ENCODE measurements at places on chromosomes 5 and 9.

DNA sequence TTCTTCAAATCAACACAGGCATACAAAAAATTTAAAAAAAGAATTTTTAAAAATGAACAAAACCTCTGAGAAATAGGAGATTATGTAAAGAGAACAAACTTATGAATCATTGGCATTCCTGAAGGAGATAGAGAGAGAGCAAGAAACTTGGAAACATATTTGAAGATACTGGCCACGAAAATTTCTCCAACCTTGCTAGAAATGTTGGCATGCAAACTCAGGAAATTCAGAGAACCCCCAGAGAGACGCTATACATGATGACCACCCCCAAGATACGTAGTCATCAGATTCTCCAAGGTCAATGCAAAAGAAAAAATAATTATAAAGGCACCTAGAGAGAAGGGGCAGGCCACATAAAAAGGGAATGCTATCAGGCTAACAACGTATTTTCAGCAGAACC, 472.5 kb downstream of the MTRR start:
- DNase-seq = no peak

- peak; percentile 42 for DNase-seq
Measured at GRCh38 chr5:157540707-157541446, 34.7 kb downstream of the ADAM19 start.

DNA sequence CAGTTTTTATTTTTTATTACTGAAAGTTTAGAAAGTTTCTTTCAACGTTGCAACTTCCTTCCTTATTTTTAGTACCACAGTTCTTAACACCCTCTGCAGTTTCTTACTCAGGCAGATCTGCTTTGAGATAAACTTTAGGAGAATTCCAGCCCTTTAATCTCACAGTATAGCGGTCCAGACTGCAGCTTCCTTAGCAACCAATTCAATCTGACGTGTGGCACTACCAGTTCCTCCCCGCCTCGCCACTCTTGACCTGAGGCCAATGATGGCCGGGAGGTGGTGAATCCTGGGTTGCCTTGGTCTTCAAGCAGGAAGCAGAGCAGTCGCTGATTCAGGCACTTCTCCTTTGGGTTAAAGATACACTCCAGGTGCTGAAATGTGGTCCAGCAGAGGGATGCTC, 334.3 kb upstream of the TRPC7 start:
- no peak for DNase-seq

GRCh38 chr9:133932633-133933032, 59.5 kb downstream of the VAV2 start:
- no peak for DNase-seq

DNA sequence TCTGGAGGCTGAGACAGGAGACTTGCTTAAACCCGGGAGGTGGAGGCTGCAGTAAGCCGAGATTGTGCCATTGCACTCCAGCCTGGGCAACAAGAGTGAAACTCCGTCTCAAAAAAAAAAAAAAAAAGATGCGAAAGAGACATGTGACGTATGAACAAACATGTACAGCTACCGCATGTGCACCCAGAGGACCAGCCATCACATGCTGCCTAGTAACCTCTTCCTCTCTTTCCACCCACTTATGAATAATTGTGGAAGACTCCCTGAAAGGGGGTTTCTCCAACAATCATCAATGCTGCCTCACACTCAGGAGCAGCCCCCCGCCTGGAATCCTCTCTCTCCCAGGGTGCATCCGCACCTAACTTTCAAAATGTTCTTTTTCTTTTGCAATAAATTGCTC, 2.2 kb downstream of the SARDH start:
- DNase-seq = peak; percentile 61

GRCh38 chr5:84257061-84257460, 127.6 kb downstream of the EDIL3 start:
- DNase-seq = no peak

DNA sequence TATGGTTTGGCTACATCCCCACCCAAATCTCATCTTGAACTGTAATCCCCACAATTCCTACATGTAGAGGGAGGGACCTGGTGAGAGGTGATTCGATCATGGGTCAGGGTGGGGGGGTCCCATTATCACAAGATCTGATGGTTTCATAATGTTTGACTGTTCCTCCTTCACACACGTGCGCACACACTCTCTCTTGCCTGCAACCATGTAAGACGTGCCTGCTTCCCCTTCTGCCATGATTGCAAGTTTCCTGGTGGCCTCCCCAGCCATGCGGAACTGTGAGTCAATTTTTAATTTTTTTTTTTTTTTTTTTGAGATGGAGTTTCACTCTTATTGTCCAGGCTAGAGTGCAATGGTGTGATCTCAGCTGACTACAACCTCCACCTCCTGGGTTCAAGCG, 27.0 kb downstream of the FAM169A start:
- peak; percentile 36 for DNase-seq

DNA sequence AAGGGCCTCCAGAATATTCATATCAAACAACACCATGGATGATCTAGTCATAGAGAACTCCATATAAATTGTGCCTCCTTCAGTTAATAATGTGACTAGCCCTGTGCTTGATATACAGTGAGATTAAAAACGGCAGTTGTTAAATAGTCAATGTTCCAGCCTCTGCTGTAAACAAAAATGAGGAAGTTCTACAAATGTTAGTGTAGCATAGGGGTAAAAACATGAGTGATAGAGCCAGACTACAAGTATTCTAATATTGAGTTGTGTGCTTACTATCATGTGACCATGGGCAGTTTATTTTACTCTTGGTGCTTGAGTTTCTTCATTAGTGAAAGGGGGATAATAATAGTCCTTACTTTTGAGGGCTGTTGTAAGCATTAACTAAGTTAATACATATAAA, 43.3 kb upstream of the SLCO6A1 start:
- DNase-seq = no peak

DNA sequence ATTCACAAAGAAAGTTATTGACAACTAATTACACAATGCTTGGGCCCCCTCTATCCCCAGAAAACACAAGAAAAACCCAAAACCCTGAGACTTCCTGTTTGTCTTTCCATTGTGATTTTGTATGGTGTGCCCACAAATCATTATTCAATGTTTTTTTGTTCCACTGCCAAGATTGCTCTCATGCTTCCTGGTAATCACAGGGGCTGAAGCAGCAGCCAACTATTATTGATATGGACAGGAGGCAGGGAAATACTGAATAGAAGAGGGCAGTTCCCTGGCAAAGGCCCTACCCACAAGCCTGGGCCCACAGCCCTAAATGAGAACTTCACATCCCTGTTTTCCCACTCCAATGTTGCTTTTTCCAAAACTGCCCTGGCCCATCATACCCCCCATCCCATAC, 21.5 kb upstream of the RFK start:
- no peak for DNase-seq

- DNase-seq = no peak
Measured at GRCh38 chr5:176192094-176192721, 46.0 kb upstream of the SIMC1 start.

DNA sequence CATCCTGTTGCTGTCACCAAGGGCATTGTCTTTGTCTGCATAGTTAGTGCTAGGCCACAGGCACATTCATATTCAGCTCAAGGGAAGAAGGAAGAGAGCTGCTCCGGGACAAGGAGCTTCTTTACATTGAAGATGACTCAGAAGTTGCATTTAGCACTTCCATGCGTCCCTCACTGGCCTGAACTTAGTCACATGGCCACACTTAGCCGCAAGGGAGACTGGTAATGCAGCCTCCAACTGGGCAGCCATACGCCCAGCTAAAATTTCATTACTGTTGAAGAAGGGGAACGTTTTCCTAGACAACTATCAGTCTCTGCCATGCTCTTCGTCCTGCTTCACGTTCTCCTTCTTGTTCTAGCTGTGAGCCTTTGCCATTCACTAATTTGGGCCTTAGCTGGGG, 20.0 kb downstream of the ACTL7B start:
- peak; percentile 70 for DNase-seq

- no peak for DNase-seq
Measured at GRCh38 chr5:159440235-159440634, 109.9 kb upstream of the IL12B start.

- DNase-seq = no peak
Measured at GRCh38 chr9:128891321-128892220, 9.6 kb downstream of the LRRC8A start.

DNA sequence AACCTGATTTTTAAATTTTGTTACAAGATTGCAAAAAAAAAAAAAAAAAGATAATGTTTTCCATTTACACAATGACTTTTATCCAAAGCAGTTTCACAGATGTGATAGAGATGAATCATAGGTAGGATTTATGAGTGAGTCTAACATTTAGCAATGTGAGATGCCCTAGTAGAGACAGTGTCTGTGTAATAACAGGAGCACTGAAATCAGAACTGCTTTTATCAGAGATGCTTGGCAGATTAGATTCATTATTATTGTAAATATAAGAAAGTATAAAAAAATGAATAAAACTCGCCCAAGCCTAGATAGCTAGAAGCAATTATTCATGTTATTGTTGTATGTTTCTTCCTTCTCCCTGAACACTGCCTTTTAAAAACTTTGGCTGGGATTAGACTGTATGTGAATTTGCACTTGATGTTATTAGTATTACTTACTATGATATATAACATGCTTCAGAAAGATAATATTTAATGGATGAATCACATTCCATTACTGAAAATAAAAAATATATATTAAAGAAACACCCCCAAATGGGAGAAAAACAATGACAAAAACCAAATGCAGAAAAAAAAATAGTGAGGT, 567.3 kb upstream of the KLF4 start:
- no peak for DNase-seq

DNA sequence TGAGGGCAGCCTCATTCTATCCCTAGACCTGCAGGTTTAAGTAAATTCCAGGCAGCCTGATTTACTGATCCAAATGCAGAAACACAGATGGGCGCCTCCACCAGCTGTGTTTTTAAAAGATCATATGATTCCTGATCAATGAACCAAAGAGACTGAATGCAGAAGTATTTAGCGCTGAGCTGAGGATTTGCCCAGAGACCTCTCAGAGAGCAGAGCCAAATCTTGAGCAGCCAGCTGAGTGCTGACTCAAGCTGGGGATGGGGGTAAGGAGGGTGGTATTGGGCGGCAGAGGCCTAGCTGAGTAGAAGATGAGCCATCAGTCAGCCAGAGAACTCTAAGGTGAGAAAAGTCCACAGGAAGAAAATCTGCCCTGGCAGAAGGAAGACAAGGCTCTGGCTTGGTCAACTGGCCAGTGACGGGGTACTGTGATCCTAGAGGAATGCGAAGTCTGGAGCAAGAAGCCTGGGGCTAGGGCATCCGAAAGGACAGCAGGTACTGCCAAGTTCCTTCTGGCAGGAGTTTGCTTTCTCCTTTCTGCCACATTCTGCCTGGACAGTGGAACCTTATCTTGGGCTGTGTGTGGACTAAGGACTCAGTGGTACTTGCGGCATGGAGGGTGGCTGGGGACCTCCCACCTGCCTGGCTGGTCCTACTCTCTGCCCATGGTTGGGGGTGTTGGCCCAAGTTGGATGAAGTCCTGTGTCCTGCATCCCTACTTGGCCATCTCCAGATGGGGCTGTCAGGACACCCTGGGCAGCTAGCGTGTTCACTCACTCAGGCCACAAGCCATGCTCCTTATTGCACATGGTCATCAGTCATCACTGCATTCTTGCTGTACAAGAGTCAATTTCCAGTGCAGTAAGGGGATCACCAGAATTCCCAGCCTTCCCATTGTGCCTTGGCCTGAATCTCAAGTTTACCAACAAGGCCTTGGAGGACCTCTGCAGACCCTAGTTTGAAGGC, 34.5 kb upstream of the CDKN2AIPNL start:
- no peak for DNase-seq

GRCh38 chr9:22863736-22864135, 417.1 kb downstream of the DMRTA1 start:
- DNase-seq = no peak

DNA sequence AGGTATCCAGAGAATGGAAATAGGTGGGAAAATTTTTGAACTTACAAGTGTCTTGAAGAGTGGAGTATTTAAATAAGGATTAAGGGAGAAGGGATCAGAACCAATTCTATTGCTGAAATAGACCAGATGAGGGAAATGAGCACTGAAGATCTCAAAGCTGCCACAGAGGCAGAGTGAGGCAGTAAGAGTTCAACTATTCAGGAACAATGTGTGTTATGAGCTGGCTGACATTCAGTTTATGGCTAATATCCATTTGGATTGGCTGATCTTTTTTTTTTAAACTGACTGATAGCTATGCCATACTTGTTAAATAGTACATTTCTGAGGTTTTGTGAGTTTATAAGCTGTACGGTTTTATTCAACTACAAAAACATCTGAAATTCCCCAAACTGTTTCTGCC, 95.3 kb upstream of the GNA14 start:
- no peak for DNase-seq

GRCh38 chr9:74577956-74578355, 80.8 kb downstream of the RORB start:
- DNase-seq = peak; percentile 24

DNA sequence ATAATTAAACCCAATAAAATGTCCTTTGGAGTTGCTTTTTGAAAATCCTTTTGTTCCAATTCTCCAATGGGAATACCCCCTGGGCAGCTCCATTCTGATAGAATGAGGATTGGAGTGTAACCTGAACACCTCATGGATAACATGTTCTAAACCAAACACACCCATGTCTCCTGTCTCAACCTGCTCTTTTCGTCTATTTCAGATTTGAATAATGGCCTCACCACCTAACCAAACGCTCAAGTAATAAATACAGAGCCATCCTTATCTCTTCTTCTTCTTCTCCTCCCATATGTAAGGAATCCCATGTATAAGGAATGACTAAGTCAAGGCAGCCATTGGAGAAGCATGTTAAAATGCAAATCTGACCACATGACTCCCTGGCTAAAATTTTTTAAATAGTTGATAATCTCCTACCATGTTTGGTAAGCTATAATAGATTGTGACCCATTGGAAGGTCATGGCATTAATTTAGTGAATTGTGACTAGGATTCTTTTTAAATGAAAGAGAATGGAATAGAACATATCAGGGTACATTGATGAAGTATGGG, 26.0 kb downstream of the ELL2 start:
- no peak for DNase-seq

DNA sequence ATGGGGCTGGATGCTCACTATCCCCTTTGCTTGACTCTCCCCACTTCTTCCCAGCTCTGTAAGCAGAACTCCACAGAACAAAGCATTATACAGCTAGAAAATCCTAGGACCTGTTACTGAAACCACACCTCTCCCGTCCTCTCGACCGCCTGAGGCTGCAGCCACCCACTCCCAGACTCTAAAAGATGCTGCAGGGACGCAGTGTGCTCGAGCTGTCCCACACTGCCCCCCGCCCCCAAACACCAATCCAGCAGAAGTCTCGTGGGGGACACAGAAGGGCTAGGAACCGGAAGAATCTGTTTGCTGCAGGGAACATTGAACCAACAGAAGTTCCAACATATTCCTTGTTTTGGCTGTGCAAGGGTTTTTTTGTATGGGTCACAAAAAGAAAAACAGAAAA, 7.6 kb downstream of the CAMK2A start:
- DNase-seq = no peak
